ENCODE measurements at places on chromosomes 6 and 20.

GRCh38 chr6:129252377-129253071 is 369.6 kb downstream of the LAMA2 start:
- no peak for DNase-seq

- no peak for DNase-seq
Measured at GRCh38 chr6:157847846-157848245, 24.8 kb downstream of the SNX9 start.

- peak; percentile 69 for DNase-seq
Measured at GRCh38 chr6:135183002-135183531, 2.0 kb downstream of the MYB start.

GRCh38 chr20:58256842-58257241 is 28.4 kb upstream of the ANKRD60 start:
- no peak for DNase-seq

DNA sequence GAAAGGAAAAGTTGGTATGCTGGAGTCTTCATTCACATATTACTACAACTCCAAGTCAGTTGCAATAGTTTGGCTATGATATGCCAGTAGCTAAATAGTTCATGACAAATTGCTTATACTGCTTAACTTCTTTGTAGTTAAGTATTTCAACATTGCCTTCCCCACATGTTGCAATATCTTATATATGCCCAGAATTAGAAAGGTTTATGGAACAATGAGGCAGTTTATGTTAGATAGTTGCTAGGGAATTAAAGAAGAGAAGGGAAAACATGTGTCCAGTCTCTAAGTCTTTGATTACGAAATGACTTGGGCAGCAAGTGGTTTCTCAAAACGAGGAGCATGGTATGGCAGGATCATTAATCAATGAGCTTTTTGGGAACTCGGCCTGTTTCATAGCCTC is 145.8 kb downstream of the PLCB4 start:
- no peak for DNase-seq

DNA sequence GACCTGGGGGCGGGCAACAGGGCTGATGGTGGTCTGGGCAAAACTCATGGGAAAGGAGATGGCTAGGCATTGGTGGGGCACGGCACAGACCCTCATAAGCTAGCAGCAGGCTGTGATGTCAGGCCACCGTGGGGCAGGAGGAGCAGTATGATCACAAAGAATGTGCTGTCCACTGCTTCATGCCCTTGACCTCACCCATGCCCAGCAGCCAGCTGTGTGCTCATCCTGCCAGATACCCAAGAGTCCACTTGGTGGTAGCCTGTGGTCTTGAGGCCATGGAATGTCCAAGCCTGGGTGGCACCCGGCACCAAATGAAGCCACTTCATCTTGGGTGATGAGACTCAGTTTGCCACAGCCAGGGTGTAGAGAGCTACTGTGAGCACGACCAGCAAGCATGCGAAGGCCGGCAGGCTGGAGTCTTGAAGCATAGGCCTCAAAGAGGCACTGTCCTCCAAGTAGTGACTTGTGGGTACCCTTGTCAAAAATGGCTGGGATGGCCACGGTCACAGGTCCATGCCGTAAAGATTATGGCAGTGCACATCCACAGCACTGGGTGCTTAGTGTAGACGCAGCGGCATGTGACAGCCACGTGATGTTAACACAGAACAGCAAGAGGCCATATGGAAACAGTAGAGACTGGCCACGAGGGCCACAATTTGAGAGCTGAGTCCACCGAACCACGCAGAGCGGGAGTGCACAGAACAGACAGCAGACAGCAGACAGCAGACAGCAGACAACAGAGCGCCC is 19.0 kb downstream of the PLAGL2 start:
- DNase-seq: no peak
